Gastroesophageal sphincter (tissue), 4 donors: ENCODE measurements at places on chromosomes 2 and 18.

GRCh38 chr18:11366410-11366809, 217.0 kb upstream of the PIEZO2 start:
- no peak for ATAC-seq

DNA sequence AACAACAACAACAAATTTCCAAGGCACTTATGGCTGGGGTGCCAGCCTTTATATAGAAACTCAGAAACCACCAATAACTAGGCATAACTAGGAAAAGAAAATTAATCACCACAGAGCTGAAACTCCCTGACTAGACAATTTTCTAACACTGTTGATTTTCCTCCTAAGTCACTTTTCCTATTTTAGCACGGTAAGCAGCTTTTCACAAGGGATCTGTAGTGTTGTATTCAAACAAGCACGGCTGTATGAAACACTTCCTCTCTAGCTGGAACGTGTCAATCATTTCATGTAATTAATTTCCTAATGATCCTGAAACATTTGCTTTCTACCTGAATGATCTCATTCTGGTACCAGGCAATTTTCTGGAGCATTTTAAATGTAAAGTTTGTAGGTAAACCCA, 645.0 kb downstream of the IRS1 start:
- no peak for ATAC-seq

DNA sequence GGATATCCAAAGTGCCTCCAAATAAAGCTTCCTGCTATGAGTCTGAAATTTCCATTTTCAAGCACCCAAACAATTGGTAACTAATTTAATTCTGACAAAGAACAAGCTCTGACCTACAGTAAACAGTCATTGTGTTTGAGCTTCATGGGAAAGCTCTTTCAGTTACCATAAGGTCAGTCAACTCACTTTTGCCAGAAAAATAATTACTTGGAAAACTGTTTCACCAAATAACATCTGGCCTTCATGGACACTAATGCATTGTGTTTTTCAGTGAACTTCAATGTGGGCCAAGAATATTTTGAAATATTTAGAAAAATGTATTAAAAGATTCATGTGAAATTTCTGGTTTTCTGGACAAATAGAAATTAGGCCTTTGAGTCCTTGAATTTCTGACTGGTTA, 369.9 kb downstream of the GALR1 start:
- no peak for ATAC-seq

DNA sequence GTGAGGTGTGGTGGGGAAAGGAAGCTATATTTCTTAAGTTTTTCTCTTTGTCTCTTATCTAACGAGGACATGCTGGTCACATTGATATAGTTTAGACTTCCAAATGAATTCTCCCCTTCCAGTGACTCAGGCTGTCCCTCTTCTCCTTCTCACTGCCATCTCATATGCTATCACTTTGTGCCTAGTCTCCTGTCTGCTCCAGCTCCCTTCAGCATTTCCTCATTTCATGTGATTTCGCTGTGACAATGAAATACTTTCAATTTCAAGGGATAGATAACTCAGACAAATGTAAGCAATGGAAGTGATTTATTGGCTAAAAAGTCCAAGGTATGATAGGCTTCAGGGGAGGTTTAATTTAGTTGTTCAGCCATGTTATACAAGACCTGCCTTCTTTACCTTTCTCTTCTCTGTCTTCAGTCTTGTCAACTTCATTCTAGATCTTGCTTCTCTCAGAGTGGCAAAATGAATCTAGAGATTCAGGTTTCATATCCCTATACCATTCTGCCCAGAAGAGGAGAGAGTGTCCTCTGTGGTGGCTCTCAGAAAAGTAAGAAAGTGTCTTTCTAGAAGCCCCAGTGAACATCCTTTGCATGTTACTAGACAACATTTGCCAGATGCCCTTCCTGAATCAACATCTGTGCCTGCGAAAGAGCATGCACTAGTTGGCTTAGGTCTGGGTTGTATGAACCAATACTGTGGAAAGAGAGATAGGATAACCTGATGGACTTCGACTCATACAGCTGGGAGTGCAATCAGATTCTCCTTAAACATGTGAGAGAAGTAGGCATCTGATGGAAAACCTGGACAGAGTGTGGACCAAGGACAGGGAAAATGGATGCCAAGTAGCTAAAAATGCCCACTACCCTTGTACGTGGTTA, 29.9 kb upstream of the GPR155 start:
- ATAC-seq, result no peak

DNA sequence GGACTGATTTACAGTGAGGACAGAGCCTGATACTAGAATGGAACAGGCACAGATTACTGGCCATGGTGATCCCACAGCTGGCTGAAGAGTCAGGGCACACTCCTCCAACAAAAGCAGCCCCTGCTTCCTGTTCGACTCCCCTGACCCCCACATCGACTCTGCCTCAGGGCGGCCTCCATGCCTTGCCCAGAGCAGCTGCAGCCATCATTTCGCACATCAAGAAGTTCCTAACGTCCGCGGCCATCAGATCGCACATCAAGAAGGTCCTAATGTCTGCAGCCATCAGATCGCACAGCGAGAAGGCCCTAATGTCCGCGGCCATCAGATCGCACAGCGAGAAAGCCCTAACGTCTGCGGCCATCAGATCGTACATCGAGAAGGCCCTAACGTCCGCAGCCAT, 192.8 kb upstream of the PXDN start:
- no peak for ATAC-seq

DNA sequence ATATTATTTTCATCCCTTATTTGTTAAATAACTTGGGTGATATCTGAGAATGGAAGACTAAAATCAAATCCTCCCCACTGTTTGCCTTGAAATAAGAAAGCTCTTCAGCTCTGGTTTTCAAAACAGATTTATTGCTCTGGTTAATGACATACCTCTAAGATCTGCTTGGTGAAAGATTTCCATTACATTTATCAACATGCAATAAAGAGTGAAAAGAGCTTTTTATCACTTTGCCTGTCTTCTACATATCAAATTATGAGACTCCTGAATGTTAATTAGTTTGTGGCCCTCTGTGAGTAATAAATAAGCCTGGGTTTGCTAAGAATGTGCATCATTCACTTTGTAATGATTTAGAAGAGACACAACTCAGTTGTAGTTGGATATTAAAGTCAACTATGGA, 115.7 kb downstream of the PRKRA start:
- no peak for ATAC-seq

DNA sequence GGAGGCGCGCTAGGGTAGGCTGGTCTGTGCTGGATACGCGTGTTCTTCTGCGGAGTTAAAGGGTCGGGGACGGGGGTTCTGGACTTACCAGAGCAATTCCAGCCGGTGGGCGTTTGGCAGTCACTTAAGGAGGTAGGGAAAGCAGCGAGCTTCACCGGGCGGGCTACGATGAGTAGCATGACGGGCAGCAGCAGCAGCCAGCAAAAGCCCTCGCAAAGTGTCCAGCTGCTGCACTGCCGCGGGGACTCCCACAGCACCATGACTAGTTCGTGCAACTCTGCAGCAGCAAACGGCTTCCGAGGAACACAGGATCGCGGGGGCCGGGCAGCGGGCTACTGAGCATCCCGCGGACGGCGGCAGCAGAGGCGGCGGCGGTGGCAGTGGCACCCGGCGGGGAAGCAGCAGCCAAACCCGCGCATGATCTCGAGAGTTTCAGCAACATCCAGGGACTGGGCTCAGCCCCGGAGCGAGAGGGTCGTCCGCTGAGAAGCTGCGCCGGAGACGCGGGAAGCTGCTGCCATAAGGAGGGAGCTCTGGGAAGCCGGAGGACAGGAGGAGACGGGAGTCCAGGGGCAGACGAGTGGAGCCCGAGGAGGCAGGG, 368 bp downstream of the TMEFF2 start:
- peak; percentile 16 for ATAC-seq

DNA sequence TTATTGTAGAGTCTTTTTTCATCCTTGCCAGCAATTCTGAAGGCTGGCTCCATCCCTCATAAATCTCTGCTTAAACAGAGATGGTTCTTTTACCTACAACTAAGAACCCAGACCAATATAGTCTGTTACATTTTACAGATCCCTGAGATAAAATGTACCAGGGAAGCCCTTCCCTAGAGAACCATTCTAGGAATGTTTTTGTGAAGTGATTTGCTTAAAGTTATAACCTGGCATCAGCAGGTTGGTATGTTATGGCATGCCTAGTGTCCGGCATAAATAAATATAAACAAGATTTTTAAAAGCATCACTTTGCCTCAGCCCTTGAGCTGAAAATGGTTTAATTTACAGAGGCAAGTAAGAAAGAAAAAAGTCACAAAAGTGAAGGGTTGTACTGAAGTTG, 18.5 kb upstream of the NPAS2 start:
- no peak for ATAC-seq

- peak; percentile 96 for ATAC-seq
These were observed 73.8 kb downstream of the EIPR1 start for GRCh38 chr2:3303583-3304406.

- no peak for ATAC-seq
These were observed 1.3 kb downstream of the CEP68 start for GRCh38 chr2:65057391-65058052.

DNA sequence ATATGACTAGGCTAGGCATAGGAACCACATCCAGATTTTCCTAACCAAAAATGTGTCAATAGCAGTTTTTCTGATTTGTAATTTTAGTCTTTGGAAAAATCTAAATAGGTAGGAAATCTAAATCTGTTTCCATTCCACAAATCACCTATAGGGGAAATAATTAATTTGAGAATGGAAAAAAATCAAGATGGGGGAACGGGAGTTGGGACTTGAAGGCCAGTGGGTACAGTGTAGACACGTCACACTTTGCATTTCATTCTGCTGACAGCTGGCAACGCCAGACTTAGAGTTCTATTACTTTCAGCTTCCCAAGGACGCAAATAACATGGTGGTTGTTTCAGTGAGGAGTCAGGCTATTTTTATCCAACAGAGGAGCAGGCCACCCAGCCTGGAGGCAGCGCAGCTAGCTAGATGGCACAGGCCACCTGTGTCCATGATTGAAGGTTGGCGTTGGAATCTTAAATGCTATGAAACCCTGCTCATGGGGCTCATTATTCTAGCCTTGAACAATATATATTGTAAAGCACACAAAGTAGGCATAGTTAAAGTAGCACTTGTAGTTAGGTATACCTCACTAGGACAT, 23.4 kb downstream of the HNRNPA3 start:
- no peak for ATAC-seq

- ATAC-seq, result no peak
These were observed 28.2 kb upstream of the IMPA2 start for GRCh38 chr18:11953113-11953512.

- no peak for ATAC-seq
These were observed 462.6 kb upstream of the ZEB2 start for GRCh38 chr2:144982481-144982880.

- ATAC-seq, result no peak
These were observed 1374.9 kb upstream of the CELF4 start for GRCh38 chr18:38940475-38940862.

DNA sequence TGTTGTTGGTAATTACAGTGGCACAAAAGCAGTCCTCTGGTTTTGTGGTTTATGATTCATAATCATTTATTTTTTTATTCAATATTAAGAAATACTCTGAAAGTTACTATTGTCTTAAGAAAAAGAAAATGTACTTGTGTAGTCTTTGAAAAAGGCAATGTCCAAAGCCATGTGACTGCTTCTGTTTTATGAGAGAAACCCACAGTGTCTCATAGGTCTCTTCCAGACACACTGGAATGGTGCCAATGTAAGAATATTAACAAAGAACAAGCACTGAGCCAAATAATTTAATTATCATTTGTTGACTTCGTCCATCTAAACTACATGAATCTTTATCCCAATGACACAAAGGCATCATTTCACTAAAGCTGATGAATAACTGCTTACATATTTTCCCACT, 62.5 kb downstream of the RPRM start:
- ATAC-seq, result no peak

DNA sequence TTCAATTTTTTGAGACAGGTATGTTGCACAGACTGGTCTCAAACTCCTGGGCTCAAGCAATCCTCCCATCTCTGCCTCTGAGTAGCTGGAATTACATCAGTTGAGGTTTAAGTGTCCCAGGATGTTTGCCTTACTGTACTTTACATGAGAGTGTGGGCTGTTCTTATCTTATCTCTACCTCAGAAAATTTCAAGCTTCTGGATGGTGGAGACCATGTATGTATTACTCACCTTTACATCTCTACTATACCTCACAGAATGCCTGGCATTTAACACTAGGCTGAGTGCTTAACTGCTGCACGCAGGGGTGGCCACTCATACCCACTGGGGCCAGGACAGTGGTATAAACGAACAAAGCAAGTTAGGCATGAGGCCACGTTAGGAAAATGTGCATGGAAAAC, 272.0 kb upstream of the RAB12 start:
- no peak for ATAC-seq

DNA sequence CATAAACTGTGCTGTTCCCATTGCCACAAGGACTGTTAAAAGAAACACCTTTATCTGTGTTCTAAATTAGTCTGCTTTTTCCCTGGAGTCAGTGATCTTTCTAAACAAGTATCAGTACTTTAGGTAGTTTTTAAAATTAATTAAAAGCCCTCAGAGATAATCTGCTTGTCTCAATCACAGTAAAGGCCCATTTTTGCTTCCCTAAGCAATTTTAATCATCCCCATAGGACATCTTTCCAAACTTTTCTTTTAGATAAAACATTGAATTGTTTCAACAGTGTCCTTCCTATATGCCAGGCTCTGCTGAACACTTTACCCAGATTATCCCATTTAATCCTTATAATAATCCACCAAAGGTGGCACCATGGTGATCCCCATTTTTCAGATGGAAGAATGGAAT, 3.9 kb downstream of the ERICH2 start:
- no peak for ATAC-seq

GRCh38 chr18:8685141-8685913, 20.0 kb upstream of the MTCL1 start:
- ATAC-seq, result no peak

DNA sequence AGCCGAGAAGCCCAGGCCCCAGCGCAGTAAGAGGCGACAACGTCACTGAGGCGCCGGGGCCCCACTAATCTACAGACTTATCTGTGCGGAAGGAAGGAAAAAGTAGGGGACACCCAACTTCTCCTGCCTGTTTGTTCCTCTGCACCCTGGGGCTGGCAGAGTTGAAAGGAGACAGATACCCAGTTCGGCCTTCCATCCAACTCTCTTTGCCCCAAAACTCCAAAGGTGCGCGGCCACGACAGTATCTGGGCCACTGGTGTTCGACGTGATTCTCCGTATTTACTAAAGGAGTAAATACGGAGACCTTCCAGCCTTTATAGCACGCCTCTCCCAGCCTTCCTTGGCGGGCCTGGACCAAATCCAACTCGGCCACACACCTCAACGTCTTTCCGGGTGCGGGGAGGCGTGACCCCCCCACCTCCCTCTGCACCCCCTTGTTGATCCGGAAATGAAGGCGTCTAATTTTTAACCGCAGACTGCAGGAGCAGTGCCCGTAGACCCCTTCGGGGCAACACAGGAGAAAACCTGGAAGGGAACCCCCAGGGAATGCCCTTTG, 1.6 kb downstream of the SMAD7 start:
- no peak for ATAC-seq

- no peak for ATAC-seq
These were observed 64.2 kb downstream of the RPL37A start for GRCh38 chr2:216562696-216563435.

GRCh38 chr18:79399275-79400081, 3.7 kb downstream of the NFATC1 start:
- ATAC-seq, result no peak

DNA sequence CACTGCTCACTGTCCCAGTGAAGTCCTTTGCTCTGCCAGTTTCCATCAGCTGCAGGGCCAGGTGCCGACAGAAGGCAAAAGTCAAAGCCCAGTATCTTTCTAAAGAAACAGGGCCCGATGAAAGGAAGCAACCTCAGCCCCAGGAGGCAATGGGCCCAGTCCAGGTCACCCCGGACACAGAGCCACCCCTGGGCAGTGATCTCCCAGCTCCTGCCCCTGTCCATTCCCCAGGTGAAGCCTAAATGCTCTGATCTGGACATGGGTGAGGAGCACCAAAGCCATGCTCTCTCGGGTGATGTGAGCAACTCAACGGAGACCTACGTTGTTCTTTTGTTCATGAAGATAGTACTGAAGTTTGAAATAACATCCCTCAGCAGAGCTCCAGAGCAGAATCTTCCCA, 61.6 kb downstream of the HDAC4 start:
- no peak for ATAC-seq
